Hematopoietic multipotent progenitor cell (in vitro differentiated cells): ENCODE measurements at places on chromosomes 4 and X.

DNA sequence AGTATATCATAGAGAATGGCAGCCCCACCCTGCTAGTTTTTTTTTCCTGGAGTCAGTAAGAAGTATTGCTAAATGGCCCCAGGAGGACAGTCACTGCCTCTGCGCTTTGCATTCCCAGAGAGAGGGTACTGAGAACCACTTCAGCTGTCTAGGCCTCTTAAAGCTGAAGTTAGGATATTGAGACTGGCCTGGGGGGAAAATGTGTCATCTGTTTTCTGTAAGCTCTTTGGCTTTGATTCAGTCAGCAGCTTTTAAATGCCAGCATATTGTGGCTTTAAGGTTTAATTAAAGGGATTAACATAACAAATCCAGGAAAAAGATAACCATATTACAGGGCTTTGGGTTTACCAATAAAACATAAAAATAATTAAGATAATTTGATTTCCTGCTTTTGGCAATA lies 852.0 kb downstream of the PCDH18 start:
- DNase-seq: no peak

DNA sequence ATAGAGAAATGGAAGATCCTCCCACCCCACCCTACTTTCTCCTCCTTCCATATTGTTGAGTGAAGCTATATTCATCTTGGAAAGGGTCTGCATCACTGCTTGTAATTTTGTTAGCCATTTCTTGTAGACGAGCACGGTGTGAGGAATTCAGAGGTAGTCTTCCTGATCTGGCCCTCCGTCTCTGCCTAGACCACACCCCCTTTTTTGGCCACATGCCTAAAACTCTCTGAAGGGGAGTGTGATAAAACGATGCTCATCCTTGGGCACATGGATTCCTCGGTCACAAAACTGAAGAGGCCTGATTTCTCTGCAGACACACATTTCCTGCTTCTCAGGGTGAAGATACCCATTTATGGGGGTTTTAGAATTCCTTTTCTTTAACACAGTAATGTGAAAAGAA lies 182.8 kb downstream of the LARP7 start:
- DNase-seq: no peak

DNA sequence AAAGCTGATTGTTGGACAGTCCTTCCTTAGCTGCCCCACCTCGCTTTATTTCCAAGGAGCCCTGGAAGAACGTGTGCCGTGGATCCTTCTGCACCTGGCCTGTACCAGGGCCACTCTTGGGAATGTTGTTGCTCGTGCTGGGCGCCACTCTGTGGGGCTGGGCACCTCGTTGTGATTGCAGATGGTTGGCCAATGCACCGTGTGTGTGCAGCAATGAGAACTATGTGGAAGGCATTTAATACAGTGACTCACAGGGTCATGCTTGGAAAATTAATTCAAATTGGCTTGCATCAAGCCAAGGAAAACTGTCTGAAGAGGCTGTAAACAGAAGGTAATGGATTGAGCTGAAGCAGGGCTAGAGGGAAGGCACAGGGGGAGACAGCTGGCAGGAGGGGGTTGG lies 37.0 kb upstream of the CD99L2 start:
- no peak for DNase-seq

GRCh38 chrX:108993909-108994308 lies 257.5 kb upstream of the IRS4 start:
- DNase-seq: no peak

GRCh38 chr4:181265370-181265769 lies 977.8 kb upstream of the TENM3 start:
- DNase-seq: no peak

- DNase-seq: no peak
Measured at GRCh38 chr4:158805635-158806471, 37.0 kb downstream of the FNIP2 start.

- DNase-seq: peak; percentile 59
Measured at GRCh38 chr4:164956766-164957643, 20.5 kb downstream of the TRIM61 start.

GRCh38 chr4:87738483-87738882 lies 60.9 kb upstream of the IBSP start:
- DNase-seq: no peak

DNA sequence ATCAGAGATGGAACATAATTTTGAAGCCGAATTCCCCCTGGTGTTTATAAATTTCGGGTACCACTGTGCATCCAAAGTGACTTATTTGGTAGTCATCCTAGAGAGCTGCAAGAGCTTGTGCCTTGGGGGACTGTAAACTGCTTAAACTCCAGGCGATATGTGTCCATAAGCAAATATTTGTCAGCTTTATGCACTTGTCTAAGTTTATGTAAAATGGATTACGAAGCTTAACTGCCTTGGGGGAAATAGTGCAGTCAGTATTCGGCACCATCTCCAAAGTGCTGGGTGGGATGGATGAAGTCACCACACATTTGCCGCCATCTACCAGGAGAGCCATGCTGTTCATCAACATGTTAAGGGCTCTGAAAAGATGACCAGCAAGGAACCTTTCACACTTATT lies 65.9 kb downstream of the CC2D2A start:
- DNase-seq: no peak

DNA sequence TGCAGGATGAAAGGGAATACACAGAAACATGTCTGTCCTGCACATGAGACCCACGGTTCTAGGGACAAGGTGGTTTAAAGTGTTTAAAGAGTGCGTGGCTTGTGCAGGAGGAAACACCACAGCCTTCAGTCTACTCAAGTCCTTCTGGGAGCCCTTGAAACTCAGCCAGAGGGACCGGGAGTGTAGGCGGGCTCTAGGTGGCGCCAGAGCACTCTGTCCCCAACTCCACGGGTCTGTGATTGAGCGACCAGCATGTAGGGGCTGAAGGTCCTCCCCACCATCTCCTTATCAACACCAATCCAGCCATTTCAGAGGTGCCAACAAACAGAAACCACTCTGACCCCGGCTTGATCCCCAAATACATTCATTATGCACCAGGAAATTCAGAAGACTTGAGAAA lies 82.0 kb upstream of the CLDN34 start:
- DNase-seq: no peak

DNA sequence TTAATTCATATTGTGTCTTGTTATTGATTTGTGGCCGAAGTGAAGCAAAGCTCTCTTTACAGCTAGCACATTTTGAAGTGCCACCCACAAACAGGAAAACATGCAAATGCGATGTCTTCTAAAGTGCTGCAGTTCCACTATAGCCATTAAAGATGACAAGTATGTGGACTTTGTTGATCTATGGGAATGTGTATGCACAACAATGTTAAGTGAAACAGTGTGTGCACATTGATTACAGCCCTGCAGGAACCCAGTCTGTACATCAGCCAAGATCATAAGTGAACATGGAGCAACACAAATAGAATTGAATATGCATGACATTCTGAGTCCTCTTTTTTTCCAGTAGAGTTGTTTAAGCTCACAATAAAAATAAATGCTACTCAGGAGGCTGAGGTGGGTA lies 43.0 kb downstream of the TFDP3 start:
- no peak for DNase-seq
